NCI-H1417 (cell line): ENCODE measurements at places on chromosomes 6 and 20.

GRCh38 chr6:69917834-69918233 is 51.5 kb downstream of the COL19A1 start:
- DNase-seq, result no peak

- no peak for DNase-seq
Measured at GRCh38 chr6:44696686-44697085, 309.2 kb downstream of the CDC5L start.

GRCh38 chr6:15088904-15089568 is 156.8 kb upstream of the JARID2 start:
- no peak for DNase-seq

DNA sequence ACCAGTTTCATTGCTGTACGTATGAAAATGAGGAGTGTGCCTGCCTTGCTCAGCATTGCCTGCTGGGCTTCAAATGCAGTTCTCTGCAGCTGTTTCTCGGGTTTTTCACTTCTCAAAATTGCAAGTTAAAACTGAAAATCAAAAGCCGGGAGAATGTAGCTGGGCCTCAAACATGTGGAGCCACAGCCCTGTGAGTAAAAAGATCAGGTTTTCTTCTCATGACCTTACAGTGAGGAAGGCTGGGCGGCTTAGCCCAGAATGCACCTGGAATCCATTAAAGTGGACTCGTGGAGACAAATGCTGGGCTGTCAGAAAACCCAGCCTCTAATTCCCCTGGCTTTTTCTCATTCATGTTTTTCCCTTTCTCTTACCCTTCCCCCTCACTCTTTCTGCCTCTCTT is 34.4 kb downstream of the DSE start:
- no peak for DNase-seq

DNA sequence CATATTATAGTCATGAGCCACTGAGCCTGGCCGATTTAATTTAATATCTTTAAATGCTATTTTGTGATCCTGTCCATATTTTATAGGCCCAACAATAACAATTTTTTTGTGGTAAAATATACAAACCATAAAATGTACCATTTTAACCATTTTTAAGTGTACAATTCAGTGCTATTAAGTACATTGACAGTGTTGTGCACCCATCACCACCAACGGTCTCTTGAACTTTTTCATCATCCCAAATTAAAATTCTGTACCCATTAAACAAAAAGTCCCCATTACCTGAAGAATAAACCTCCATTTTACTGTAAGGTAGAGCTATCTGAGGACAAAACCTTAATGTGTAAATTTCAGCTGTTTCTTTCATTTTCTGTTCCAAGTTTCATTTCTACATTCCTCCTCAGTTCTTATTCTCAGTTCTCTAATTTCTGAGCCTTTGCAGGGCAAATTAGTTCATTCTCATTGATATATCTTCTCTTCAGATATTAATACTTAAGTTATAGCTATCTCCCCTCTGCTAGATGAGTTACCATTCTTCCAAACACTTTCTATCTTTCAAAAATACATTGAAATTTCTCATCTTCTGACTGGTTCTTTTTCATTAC is 10.3 kb downstream of the MTO1 start:
- DNase-seq, result no peak

GRCh38 chr20:41734506-41734945 is 116.3 kb upstream of the CHD6 start:
- DNase-seq, result peak; percentile 41

DNA sequence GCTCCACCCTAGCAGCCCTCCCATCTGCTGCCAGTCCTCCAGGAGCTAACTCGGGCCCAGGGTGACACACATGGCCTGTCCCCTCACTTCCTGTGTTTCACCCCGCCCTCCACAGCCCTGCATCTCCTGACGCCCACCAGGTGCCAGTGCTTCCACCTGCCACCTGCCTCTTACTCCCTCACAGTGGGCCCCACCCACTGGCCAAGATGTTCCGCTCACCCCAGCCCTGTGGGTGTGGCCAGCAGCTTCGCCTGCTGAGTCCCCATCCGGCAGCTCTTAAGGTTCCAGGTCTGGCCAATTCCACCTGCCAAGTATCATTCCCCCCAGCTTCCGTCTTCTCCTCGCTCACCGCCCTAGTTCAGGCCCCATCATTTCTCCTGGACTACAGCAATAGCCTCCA is 184.1 kb downstream of the MBOAT1 start:
- DNase-seq, result no peak

GRCh38 chr20:46739431-46740213 is 30.2 kb downstream of the SLC2A10 start:
- DNase-seq, result no peak

DNA sequence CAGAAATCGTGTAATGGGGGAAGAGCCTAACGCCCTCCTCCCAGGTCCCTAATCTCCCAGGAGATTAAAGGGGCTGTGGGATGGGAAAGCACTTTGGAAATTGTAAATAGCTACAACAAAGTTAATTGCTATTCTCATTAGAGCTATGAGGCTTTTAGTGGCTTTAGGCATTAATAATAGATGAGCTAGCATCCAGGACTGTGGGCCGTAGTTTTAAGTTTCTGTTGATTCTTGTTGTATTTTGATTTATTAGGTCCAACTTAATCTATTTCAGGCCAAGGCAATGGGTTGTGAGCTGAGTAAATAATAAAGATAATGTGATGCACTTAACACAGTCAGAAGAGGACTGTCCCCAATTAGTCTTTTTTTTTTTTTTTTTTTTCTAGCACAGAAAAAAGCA is 67.7 kb downstream of the ANKRD6 start:
- DNase-seq, result peak; percentile 94

DNA sequence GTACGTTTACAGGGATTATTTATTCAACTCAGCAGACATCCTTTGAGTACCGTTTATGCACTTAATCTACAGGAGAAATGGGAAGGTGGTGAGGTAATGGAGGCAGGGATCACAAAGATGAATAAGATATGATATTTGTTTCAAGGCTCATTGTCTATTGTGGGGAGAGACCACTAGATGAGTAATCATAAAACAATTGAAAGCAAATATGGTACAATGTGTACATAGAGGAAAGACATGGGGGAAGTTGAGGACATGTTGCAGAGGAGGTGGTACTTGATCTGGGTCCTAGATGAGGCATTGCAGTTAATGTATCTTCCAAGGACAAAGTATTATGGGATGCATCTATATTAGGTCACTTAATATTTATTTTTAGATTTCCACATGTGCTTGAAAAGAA is 13.7 kb upstream of the CDC5L start:
- peak; percentile 10 for DNase-seq

- no peak for DNase-seq
Measured at GRCh38 chr20:33444797-33445560, 1.4 kb upstream of the SNTA1 start.

- DNase-seq, result no peak
Measured at GRCh38 chr20:20946122-20946759, 159.9 kb downstream of the LINC00237 start.

- DNase-seq, result peak; percentile 3
Measured at GRCh38 chr20:18628330-18628920, 40.6 kb downstream of the DTD1 start.

GRCh38 chr20:37531856-37532255 is 4.2 kb upstream of the BLCAP start:
- no peak for DNase-seq

- DNase-seq, result no peak
Measured at GRCh38 chr20:15867899-15868298, 705.3 kb downstream of the KIF16B start.

GRCh38 chr6:111850295-111850937 is 22.8 kb downstream of the FYN start:
- DNase-seq, result no peak

- no peak for DNase-seq
Measured at GRCh38 chr20:59175861-59176260, 12.2 kb downstream of the ZNF831 start.

DNA sequence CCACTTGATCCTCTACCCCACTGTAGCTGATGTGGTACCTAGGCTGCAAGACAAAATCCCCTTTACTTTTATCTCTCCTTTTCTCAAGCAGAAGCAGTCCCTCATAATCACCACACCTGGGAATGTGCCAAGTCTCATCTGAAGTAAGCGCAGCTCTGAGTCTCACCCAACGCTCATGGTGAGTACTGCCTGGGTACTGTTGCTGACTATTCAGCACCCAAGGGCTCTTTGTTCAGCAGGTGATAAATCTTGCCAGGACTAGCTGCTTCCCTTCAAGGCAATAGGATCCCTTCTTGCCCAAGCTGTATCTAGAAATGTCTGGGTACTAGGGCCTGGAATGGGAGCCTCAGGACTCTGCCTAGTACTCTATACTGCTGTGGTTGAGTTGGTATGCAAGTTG is 70.9 kb downstream of the GCLC start:
- no peak for DNase-seq

- DNase-seq, result no peak
Measured at GRCh38 chr20:8209061-8209460, 77.0 kb downstream of the PLCB1 start.

GRCh38 chr6:19035461-19036195 is 648.5 kb downstream of the RNF144B start:
- DNase-seq, result no peak

DNA sequence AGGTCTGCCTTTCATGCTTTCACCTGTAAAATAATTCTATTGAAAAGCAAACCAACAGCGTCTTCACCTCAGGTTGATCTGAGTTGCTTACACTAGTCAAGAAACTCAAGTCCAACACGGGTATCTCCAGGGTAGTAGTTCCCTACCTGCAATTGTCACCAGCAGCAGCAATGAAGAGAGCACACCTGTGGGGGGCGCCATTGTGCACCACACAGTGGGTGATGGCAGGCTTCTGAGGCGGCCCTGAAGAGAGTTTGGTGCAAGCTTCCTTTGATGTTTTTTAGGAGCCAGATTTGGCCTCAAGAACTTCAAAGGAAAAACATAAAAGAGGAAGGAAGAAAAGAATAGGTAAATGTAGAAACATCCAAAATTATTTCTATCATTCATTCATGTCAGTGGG is 45.1 kb downstream of the KIAA0319 start:
- DNase-seq, result no peak

- no peak for DNase-seq
Measured at GRCh38 chr6:105069821-105070445, 109.9 kb downstream of the POPDC3 start.

DNA sequence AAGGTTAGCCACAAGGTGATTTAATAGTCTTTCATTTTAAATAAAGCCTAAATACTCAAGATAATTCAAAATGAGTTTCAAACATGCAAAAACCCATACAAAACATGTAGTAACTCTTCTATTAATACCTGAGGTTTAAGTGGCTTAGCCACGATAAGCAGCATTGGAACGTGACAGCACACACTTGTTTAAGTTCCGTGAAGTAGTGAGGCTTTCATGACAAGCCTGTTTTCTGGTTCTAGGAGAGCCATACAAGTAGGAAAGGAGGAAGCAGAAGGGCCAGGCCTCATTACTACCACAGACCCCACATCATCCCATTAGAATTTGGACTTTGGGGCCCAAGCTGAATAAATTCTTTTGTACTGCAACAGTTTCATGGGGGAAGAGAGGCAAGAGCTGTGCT is 54.3 kb upstream of the PRND start:
- DNase-seq, result no peak

GRCh38 chr6:79159846-79160245 is 74.6 kb downstream of the HMGN3 start:
- DNase-seq, result no peak

DNA sequence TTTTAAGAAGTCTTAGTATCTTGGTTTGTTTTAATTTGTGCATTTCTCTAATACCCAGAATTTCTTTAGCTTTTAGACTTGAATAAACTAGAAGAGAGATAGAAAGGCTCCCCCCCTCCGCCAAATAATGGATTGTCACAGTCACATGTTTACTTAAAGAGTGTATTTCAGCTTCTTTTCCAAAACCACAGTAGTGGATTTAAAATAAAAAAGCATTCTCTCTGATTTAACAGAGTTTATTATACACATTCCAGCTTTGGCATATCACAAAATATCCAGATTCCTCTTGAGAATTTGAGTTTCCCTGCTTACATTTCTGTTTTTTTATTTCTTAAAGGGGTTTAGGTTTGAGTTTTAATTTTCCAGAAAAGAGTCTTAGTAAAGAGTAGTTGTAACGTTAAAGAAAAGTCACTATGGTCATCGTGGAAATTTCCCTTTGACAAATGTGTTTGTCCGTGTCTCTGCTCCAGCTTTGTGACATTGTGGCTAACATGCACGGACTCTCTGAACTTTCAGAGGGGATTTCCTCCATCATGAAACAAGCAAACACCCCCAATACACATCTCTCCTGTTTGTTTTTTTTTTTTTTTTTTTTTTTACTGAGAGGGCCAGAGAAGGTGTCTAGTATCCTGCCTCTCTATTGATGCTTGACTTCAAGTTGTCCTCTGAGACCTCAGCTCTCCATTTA is 113.5 kb upstream of the SUPT3H start:
- DNase-seq, result no peak

GRCh38 chr6:105137388-105137787 is 42.4 kb downstream of the POPDC3 start:
- no peak for DNase-seq

- DNase-seq, result no peak
Measured at GRCh38 chr6:147337921-147338320, 133.7 kb downstream of the STXBP5 start.

DNA sequence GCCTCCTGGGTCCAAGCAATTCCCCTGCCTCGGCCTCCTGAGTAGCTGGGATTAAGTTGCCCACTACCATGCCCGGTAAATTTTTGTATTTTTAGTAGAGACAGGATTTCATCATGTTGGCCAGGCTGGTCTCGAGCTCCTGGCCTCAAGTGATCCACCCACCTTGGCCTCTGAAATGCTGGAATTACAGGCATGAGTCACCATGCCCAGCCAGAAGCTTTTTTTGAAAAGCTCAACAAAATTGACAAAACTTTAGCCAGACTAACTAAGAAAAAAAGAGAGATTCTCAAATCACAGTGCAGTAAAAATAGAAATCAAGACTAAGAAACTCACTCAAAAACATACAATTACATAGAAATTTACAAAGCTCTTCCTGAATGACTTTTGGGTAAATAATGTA is 420.6 kb downstream of the COL12A1 start:
- no peak for DNase-seq
